ENCODE measurements at places on chromosomes 13 and 19.

DNA sequence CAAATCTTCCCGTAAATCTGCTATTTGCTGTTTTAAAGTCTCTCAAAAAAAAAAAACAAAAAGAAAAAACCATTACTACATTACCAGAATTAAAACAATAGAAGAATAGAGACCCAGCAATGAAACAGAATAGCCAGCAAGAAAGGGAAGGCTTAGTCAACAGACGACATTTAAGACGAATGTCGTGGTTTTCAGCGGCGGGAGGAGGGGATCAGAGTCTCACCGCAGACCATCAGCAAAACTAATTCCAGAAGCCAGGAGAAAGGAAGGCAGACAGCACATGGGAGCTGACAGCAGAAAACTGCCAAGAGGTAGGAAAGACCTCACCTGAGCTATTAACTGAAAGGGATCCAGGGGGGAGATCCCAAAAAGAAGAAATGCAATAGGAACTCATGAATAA lies 128.9 kb downstream of the RNF17 start:
- no peak for DNase-seq

GRCh38 chr13:60990032-60990733 lies 425.5 kb downstream of the PCDH20 start:
- no peak for DNase-seq

- no peak for DNase-seq
Observed at GRCh38 chr19:28567834-28568233, 645.1 kb downstream of the UQCRFS1 start.

DNA sequence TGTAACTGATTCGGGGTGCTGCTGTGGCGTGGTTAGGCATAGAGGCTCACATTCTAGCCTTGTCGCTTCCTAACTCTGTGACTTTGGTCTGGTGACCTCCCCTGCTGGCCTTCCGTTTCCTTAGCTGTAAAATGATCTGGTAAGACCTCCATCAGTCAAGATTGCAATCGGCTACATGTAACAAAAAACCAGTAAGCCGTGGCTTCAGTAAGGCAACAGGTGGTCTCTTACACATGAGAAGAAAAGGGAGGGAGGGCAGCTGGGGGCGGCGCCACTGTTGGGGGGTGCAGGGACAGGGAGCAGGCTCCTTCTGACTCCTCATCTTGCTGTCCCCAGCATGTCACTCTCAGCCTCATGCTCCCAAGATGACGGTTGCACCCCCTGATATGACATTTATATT lies 148.0 kb downstream of the SIPA1L3 start:
- DNase-seq: no peak

GRCh38 chr13:62057286-62057685 lies 641.6 kb upstream of the PCDH20 start:
- no peak for DNase-seq

DNA sequence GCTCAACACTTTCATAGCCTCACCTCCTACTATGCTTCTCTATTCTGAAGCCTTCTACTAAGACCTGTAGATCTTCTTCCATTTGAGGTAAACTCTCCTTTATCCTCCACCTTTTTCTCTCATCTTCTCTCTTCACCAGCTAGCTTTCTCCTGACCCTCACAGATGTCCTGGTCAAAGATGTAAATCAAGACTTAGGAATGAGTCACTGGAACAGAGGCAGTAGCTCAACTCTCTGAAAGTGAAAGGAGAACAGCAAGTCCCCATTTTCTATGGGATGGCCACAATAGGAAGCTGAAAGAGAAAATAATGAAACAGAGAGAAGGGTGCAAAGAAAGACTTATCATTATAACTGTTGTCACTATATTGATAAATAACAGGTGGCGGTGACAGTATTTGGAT lies 86.1 kb upstream of the DOCK9 start:
- DNase-seq: no peak

DNA sequence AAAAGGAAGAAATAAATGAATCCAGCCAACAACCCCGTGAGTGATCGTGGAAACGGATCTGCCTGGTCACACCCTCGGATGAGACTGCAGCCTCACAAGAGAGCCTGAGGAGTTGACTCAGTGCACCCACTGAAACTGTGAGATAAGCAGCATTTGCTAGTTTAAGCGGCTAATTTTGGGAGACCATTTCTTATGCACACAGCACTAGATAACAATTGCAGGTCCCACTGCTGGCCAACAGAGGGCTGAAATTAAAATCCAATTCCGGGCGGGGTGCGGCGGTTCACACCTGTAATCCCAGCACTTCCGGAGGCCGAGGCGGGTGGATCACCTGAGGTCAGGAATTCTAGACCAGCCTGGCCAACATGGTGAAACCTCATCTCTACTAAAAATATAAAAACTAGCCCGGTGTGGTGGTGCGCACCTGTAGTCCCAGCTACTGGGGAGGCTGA lies 3.6 kb downstream of the UQCR11 start:
- DNase-seq: no peak

DNA sequence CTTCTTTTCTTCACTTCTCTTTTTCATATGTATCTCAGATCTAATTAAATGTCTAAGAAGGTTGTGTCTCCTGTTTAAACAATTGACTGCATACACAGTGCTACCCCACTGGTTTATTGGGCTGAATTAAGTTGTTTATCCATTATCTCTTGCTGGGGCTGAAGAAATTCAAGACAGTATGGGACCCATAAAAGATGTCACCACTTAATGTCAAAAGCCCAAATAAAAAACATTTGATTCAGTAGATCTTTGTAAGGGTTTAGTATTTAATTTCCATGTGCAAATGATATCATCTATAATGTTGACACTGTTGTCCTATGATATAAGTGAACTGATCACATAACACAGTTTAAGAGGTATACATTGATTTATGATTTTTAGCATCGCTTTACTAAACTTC lies 1431.9 kb upstream of the PCDH20 start:
- DNase-seq: no peak

DNA sequence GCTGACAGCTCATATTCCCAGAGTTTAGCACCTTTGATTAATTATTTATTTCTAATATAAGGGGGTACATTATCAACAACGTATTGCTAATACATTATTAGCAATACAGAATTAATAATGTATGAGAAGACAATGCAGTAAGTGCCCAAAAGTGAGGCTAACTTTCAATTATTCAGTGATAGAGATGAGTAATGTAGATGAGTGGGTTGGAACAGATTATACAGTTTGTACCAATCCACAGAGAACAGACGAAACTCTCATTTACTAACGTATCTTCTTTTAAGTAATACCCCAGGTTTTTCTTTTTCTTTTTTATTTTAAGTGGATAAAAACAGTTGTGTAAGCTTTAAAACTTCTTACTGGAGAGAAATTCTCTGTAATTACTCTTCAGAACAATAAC lies 36.7 kb upstream of the RBM26 start:
- DNase-seq: no peak

DNA sequence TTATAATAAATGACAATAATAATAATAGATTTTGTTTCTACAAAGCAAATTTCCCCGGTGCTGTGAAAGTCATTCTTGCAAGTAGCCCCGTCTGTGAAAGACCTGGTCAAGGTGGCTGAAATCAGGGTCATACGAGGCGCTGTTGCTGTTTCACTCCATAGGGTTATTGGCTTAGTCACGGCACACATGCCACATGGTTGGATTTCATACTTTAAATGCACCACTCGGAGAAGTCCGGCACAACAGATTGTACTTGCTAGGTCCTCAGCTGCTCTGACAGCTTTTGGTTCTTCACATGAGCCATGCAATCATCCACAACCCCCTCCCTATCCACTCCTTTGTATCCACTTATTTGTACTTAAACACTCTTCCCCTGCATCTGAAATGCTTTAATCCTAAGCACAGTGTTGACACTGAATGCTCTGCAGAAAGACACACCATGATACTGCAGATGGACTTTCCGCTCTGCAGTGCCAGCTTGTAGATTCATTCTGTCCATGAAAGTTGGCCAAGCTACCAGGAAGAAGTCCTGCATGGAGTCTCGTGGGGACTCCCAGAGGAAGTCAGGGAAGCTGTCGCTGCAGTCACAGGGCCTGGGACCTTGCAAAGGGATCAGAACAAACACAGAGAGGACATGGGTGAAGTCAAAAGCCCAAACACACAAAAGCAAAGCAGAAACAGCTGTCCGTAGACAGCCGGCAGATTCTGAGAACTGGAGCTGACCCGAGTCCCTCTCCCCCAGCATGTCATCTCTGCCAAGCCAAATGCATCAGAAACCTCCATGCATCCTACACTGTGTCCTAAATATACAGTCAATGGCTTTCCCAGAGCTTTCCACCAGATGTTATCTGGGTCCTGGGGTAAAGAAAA lies 124.6 kb downstream of the COL4A2 start:
- no peak for DNase-seq

GRCh38 chr19:1113030-1113985 lies 9.5 kb downstream of the GPX4 start:
- DNase-seq: peak; percentile 70

DNA sequence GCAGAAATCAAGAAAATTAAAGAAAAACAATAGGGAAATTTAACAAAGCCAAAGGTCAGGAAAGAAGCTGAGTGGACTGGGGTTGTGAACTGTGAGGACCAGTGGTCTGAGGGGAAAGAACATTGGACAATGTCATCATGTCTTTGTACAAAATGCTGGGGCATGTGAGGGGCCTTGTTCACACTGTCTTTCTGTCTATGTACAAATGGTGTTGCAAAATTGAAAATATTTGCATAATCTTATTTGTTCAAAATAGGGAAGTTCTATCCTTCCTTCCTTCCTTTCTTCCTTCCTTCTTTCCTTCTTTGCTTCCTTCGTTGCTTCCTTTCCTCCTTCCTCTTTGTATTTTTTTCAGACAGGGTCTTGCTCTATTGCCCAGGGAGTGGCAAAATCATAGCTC lies 79.2 kb upstream of the SCEL start:
- no peak for DNase-seq

GRCh38 chr19:572743-573518 lies 535 bp downstream of the BSG start:
- DNase-seq: peak; percentile 27

DNA sequence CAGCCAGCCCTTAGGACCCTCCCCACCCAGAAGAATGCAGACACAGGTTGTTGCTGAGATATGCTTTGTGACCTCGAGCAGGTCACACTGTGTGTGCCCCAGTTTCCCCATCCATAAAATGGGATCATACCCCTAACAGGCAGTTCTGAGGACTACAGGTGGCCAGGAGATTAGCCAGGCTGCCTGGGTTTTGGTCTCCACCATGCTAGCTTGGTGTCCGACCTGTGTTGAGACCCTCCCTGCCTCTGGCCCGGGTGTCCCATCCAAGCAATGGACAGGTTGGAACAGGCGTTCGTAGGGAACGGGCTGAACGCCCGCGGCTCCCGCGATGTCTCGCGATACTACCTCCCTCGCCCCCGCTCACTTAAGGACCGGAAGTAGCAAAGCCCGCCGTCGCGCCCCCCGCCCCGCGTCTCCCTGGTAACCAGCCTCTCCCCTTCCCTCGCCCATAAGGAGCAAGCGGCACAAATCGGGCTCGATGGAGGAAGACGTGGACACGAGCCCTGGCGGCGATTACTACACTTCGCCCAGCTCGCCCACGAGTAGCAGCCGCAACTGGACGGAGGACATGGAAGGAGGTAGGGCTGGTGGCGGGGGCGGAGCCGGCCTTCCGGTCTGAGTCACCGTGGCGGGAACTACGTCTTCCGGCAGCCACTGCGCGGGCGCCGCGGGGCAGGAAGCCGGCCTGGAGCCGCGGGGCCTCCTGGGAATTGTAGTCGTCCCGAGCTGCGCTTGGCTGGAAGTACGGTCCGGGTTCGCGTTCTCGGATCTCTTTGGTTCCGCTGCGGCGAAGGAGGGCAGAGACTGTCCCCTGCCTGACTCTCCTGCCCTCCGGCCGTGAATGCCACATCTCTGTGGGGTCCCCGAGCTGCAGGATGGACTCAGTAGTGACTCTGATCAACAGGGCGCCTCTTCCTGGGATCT lies 45.4 kb downstream of the SMIM24 start:
- peak; percentile 94 for DNase-seq

GRCh38 chr19:4066682-4067395 lies at the start of gene ZBTB7A:
Gene ZBTB7A, minus strand, starts transcription at chr19:4066899. Its CDS starts 11,667 bp downstream, at chr19:4055232.
- peak; percentile 42 for DNase-seq

DNA sequence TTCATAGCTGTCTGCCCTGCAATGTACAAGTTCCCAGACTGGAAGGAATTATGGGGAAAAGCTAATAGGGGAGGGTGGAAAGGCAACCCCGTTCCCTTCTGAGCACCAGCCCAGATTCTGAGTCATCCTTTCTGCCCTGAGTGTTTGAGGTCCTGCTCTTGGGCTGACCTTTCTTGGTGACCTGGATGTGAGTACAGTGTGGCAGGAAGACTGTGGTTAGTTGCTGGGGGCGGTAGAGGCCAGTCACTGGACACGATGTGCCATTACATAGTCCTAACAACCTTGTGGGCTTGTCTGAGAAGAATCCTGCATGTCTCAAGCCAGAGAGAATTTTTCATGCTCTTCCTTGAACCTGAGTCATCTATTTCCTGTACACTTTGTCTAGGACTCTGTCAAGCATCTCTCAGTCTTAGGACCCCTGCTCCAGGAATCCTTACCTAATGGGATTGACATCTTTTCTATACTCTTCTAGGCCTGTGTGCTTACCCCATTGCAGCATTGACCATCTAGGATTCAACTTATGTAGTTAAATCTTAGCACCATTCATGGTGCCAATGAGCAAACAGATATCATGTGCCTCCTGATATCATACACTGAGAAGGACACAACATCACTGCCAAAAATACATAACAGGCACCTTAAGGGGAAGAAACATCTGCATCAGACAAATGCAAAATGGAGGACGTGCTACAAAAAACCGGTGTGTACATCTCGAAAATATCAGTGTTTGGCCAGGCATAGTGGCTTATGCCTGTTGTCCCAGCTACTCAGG lies 8.1 kb upstream of the ANGPTL4 start:
- no peak for DNase-seq

GRCh38 chr13:48492096-48492440 lies 40.8 kb downstream of the RCBTB2 start:
- DNase-seq: no peak

DNA sequence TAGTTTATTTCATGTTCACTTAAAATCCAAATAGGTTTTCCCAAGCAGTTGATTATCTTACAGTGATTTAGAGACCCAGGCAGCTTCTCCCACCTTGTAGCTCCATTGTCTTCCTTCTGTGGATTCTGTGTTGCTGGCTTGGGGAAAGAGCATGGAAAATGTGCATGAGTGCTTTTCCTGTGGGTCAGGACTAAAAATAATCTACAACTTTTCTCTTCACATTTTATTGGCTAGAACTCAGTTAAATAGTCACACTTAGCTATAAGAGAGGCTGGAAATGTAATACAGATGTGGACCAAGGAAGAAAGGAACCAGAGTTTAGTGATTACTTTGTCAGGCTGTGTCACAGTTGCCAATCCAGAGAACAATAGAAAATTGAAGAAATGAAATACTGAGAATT lies 198.8 kb downstream of the NBEA start:
- no peak for DNase-seq

GRCh38 chr19:39032063-39032918 lies at the start of gene FBXO27:
Gene FBXO27, minus strand, starts transcription at chr19:39032549. Its CDS starts 322 bp downstream, at chr19:39032227.
- DNase-seq: peak; percentile 9

GRCh38 chr13:32823597-32823996 lies 192.6 kb upstream of the KL start:
- no peak for DNase-seq

All from NCI-H1105 treated with DMSO at 0.1 percent for 48 hours (cell line).